ENCODE measurements at places on chromosomes 11 and 22.

DNA sequence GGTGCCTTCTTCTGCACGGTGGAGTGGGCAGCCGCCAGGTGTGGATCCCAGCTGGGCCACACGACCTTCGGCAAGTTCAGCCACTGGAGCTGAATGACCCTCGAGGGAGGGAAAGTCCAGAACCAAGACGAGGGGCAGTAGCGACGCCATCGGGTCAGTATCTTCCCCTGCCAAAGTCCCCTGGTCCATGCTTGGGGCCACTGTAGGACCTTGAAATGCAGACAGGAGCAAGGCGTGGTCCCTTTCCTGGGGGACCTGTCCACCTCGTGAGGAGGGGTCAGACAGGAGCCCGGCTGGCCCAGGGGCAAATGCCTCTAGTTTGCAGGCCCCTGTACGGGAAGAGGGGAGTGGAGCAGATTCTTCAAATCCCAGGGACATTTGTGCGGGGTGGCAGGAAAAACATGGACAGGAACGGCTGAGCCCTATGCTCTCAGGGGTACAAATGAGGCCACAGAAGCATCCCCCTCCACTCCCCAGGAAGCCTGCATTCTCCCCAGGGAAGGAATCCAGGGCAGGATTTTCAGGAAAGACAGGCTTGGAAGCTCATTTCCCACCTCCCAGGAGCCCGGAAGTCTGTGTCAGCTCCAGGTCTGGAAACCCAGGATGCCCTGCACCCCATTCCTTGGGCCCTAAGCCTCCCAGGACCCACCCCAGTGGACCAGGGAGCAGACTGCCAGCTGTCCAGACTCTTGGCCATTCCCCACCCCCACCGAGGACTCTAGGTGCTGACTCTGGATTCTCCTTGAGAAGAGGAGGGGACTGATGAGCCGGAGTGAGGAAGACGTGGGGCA, 6.6 kb downstream of the SHANK2 start:
- peak; percentile 28 for DNase-seq

GRCh38 chr11:841981-842369, 354 bp downstream of the POLR2L start:
- DNase-seq, result no peak

- peak; percentile 69 for DNase-seq
Measured at GRCh38 chr11:65116370-65117205, 913 bp downstream of the ZNHIT2 start.

GRCh38 chr11:18404062-18404461, 8.1 kb upstream of the LDHC start:
- DNase-seq, result no peak

DNA sequence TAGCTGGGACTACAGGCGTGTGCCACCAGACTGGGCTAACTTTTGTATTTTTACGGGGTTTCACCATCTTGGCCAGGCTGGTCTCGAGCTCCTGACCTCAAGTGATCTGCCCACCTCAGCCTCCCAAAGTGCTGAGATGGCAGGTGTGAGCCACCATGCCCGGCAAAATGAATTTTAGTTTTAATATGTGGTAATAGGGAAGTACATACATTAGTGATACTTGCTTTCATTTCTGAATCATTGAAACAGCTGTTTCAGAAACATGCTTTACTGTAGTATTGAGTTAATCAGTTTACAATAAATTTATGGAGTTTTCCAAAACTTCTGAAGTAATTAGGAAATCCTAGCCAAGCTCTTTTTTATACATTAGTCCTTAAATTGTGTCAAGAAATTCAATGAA, 15.6 kb downstream of the PCF11 start:
- DNase-seq, result no peak

GRCh38 chr22:37234736-37235711, 9.0 kb downstream of the RAC2 start:
- peak; percentile 49 for DNase-seq

- no peak for DNase-seq
Measured at GRCh38 chr22:46245511-46245910, 4.6 kb downstream of the CDPF1 start.

GRCh38 chr11:45805305-45806071, 539 bp downstream of the SLC35C1 start:
- no peak for DNase-seq

DNA sequence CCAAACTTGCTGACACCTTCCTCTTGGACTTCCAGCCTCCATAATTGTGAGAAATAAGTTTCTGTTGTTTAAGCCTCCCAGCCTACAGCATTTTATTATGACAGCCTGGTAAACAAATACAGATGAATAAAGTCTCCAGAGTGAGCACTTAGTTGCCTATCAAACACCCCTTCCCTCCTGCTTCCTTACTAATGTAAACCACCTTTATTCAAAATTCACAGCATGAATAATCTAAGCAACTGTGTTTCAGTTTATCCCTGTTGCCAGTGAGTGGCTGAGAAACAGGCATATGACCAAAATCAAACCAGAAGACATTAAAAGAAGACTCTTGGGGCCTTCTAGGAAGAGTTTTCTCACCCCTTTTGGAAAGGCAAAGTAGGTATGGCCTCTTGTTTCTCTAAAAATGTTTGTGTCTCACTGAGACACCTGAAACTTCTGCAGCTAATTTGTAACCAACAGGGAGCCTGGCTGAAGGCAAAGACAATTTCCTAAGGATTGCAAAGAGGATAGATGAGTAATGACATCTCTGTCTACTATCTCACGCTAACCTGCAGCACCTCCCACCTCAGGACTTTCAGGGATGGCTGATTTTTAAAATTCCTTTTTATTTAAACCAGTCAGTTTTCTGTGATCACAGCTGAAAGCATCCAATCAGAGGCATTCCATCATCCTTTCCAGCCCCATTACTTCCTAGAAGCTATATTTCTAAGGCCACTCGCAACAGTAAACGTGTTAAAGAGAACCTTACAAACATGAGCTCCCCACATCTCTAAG, 61.4 kb upstream of the LRRC55 start:
- no peak for DNase-seq

DNA sequence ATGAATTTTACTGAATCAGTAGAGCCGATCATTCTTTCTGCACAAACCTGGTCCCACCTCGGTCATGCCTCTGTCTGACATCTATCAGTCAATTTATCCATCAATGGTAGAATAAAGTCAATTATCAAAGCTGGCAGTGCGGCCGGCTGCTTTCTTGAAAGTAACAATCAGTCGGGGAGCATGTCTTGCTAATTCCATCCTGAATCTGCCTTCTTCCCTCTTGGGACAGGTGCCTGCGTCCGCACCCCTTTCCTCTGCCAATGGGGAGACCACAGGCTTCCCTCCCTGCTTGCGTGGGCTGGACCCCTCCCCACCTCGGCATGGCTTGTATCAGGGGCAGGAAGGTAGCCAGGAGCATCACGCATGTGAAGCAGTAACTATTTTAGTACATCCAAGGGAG, 962.9 kb downstream of the BRD1 start:
- DNase-seq, result peak; percentile 27

- no peak for DNase-seq
Measured at GRCh38 chr11:65547446-65548125, 10.6 kb downstream of the LTBP3 start.

- DNase-seq, result no peak
Measured at GRCh38 chr11:84740050-84740449, 887.1 kb downstream of the DLG2 start.

- no peak for DNase-seq
Measured at GRCh38 chr22:37376643-37377042, 50.6 kb downstream of the ELFN2 start.

GRCh38 chr11:34605481-34606325, 15.2 kb upstream of the EHF start:
- no peak for DNase-seq

DNA sequence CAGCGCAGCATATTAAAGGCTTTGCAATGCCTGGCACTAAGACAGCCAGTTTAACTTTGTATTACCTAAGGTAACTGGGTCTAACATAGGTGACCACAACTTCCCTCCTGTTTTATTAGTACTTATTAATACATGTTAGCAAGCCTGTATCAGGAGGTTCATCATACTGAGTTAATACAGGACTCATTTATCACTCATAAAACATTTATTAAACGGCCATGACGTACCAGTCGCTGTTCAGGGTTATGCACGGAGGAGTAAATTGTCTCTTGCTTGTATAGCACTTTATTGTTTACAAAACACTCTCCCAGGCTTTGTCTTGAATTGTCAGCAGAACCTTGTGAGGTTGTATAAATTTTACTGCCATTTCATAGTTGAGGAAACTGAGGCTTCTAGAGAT, 55.7 kb downstream of the TEAD1 start:
- DNase-seq, result no peak

DNA sequence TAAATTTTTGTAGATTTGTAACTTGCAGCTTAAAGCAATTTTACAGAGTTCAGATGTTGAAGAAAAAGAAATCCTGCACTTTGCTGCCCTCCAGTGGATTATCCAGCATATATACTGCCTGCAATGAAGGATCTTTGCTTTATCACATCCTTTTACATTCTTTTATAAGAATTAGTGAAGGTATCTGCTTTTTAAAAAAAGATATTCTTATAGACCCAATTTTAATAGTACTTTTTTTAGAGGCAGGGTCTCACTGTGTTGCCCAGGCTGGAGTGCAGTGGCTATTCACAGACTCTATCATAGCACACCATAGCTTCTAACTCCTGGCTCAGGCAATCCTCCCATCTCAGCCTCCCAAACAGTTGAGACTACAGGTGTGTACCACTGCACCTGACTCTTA, 60.7 kb downstream of the TTC17 start:
- DNase-seq, result peak; percentile 58
